ENCODE measurements at places on chromosomes 7 and 10. TPM values are rescaled to one million over a fixed set of nuclear protein-coding genes. Genes with fewer than 3 reads are reported as not detected.

Gene PIP
- polyA plus RNA-seq = not detected

Gene MCMBP
- polyA plus RNA-seq = 66.4 TPM

Gene NXPH1
- polyA plus RNA-seq = 0.25 TPM

Gene GSTO2
- 52.8 TPM for polyA plus RNA-seq

Gene OR2A42
- 1.8 TPM for polyA plus RNA-seq

Gene CCDC3
- 14.2 TPM for polyA plus RNA-seq

Gene CALML3
- not detected for polyA plus RNA-seq

Gene AKR1D1
- polyA plus RNA-seq = 0.08 TPM

Gene SLC26A4
- polyA plus RNA-seq = 3.7 TPM

- DNase-seq = no peak
These were observed 648.1 kb upstream of the FOXK1 start for GRCh38 chr7:4033996-4034395.

DNA sequence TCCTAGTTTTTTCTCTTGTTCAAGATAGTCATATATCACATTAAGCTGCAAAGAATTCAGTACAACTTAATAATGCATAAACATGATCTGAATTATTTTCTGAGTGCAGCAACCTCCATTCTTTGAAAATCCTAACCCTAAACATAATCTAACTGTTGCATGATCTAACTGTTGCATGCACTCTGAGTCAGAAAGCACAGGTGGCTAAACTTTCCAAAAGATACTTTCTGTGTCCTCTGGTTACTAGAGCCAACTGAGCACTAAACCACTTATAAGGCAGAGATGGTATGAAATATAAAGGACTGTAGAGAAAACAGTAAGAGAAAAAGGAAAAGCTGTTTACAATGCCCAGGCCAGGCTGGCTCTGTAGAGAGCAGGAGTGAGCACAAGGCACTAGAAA is 23.0 kb upstream of the FAM133B start:
- DNase-seq = no peak

DNA sequence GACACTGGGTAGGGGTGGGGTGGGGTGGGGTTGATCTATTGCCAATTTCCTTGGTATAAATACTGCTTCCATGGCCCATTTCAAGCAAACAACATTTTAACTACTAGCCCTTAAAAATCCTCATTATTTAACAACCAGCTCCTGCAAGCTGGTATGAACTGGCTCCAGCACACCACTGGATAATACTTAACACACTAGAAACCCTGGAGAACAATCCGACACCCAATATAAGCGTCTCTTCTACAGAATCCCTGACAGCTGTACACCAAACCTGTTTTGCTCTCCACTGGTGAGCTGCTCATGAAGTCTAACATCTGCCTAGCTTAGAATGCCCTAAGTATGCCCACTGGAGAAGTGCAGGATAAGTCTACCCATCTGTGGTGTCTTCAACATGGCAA is 116.8 kb downstream of the HIPK2 start:
- no peak for DNase-seq

DNA sequence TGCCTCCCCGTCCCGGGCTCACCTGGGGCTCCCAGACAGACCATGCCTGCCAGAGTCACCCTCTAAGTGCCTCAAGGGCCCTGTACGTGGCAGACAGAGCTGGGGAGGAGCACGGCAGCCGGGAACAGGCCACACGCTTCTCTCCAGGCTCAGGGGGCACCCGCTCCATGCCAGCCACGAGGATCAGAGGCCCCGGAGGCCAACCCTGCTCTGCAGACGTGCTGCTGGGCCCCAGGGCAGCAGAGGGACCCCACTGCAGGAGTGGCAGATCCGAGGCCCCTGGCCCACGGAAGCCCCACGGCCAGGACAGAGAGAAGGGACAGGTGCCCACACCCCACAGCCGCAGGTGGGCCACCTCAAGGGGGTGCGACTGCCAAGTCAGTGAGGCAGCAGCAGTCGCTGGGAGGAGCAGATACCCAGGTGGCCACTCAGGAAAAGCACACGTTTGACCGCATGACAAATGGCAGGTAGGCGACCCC is 58.4 kb upstream of the TNRC18 start:
- DNase-seq = no peak

- DNase-seq = no peak
These were observed 159.7 kb upstream of the PLXDC2 start for GRCh38 chr10:19656420-19657042.

- no peak for DNase-seq
These were observed 1.1 kb upstream of the LBX1 start for GRCh38 chr10:101230183-101230917.

DNA sequence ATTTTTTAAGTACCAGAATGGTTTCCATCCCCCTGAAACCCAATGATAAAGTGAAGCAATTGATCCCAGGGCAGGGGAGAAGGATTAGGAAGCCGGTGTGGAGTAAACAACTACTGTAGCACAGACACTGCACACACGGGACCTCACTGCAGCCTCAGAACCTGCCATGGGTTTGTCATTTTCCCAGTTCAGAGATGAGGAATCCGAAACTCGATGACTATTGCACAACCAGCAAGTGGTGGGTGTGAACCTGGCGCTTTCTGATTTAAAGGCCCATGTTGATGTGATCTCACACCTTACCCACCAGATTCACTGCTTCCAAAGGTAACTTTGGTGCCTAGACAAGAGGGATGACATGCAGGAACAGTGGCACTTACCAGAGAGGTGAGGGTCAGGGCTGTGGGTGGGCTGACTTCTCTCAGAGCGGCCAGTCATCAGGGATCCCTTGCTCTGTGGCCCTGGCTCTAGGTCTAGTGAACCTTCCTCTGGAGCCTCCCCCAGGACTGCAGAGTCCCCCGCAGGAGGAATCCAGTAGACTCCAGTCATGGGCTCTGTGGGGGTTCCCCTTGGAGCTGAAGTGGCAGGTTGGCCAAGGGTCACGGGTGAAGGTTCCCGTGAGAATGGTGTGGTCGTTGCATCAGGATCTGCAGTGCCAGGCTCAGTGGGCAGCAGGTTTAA is 62.8 kb downstream of the PKD1L1 start:
- DNase-seq = no peak

DNA sequence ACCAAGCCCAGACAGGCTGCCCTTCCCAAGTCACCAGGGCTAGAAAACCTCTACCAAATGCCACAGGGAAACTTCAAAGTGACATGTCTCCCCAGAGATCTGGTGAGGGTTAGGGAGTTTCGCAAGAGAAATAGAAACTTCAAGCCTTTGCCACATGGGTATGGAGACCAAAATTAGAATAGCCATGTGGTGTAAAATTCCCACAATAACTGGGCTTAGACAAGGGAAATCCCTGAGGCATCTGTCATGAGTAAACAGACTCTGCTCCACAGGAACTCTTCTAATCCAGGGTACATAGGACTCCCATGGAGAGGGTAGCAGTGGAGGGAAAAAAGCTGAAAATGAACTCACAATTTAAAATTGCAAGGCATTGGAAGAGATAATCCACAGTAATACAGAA is 14.3 kb downstream of the ADAM12 start:
- DNase-seq = no peak

DNA sequence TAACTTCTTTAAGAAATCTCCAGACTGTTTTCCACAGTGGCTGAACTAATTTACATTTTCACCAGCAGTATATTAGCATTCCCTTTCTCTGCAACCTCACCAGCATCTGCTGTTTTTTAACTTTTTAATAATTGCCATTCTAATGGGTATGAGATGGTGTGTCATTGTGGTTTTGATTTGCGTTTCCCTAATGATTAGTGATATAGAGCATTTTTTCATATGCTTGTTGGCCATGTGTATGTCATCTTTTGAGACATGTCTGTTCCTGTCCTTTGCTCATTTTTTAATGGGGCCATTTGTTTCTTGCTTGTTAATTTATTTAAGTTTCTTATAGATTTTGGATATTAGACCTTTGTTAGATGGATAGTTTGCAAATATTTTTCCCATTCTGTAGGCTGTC is 68.8 kb downstream of the SLC39A12 start:
- DNase-seq = no peak

GRCh38 chr7:112877691-112878460 is 87.7 kb upstream of the TMEM168 start:
- DNase-seq = no peak

DNA sequence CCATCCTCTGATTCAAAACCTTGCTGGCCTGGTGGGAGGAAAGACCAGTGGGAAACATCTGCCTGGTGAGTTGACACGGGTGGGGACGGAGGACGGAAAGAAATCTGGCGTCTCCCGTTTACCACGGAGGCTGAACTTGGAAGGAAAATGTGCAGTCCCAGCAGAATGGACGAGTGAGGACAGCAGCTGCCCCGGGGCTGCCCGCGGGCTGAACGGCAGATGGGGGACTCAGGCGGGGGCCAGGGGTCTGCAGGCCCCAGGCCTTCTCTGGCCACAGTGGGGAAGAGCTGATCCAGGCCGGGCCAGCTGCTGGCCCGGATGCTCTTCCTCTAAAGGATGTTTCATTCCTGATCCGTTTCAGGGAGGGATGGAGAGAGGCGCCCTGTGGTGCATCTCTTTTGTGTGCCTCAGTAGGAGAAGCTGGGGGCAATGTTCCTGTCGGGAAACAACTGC is 147.5 kb upstream of the CHST15 start:
- DNase-seq = no peak

DNA sequence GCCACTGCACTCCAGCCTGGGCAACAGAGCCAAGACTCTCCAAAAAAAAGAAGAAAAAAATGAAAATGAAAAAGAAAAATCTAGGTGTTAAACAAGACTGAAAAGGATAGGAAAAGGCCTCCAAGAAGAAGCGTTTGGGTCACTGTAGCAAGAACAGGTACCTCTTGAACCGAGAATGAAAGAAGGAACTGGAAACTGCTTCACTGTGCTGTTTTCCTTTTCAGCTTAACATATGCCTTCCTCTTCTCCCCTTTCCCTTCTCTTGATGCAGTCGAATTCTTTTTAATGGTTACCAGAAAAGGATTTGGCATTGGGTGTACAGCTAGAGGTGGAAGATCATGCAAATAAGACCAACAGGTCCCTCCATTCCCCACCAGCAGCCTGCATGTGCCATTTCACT is 28.1 kb downstream of the LRRC4 start:
- no peak for DNase-seq

DNA sequence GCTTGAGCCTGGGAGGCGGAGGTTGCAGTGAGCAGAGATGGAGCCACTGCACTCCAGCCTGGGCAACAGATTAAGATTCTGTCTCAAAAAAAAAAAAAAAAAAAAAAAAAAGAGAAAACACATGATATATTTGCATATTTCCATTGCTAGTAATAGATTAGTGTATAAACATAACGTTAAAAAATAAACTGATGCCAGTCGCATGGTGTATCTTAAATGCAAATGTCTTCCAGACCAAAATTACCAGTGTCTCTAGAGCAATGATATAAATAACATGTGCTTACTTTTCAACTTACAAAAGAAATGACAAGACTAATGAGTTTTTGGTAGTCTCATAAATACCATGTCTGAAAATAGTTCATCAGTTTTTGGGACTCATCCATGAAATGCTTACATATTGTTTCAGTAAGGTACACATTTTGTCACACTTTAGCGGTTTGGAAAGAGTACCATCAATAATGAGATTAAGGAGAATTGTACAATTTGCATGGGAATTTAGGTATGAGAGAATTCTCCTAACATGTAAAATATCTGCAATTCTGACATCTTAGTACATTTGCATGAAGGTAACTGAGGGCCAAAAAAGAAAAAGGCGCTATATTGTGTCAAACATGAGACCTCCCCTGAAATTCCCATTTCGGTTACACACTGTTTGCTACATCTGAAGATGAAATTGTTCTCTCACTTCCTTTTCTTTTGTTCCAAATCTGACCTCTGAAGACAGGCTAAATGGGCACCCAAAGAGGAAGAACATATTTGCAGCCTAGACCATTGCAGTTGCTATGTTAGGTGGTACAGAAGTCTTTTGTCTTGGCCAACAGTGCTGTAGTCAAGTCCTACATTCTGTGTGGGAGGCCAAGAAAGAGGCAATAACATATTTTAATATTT is 51.5 kb upstream of the PIP4K2A start:
- no peak for DNase-seq

DNA sequence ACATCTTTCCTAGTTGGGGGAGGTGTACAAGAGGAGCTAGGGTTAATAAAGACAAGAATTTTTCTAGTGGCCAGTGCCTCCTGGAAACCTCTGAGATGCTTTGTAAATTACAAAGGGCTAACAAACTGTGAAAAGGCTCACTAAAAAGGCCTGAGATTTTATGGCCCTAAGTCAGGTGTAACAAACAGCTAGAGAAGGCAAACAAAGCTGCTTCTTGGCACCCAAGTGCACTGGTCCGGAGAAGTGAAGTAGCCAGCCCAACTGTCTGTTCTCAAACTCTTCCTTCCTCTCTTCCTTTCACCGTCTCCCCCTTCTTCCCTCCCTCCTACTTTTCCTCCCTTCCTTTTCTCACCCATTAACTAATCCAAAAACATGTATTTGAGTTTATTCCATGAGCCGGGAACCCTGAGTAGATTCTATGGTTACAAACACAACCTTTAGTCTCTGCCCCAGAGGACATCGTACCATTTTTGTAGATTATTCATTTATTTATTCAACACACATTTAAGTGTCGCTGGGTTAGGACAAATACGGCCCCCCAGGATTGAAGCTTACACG is 143.4 kb upstream of the PCGF5 start:
- DNase-seq = no peak

DNA sequence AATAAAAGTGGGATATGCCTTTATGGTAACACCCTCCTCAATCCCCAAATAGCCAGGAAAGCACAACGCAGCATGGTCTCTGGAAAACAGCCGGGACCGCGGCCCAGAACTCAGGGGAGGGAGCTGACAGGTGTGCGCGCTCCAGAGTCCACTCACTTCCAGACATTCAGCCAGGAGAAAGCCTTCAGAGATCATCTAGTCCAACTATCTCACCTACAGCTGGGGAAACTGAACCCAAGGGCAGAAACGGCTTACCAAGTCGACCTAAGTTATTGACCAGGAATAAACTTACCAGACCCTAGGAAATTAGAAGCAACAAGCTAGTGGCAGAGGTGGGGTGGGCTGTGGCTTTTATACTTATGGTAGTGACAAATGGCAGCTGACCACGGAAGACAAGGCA is 16.4 kb downstream of the GSDME start:
- DNase-seq = no peak

- DNase-seq = no peak
These were observed 516.5 kb downstream of the AUTS2 start for GRCh38 chr7:70114806-70115205.

- no peak for DNase-seq
These were observed 143.4 kb upstream of the KLF14 start for GRCh38 chr7:130877236-130877990.

DNA sequence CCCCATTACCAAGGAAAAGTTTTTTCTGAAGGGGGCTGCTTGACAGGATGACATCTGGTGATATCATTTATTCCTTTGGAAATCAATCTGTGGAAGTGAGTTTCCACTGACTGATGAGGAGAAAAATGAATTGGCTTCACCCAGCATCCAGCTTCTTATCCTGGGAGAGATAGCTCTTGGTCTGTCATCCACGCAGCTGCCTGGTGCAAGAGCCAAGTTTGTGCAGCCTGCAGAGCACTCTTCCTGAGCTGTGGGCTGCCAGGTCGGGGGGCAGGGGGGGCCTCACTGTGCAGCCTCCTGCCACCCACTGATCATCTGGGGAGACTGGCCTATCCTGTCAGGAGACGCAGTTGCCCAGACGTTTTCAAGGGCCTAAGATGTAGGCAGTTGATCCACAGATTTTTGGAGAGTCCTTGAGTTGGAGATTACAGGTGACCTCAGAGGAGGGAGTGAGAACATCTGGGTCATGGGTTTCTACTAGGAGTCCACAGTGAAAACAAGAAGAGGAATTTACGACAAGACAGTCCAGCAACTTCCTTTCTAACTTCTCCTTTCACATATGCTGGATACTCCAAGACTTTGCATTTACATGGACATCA is 75.4 kb downstream of the EGFR start:
- no peak for DNase-seq

Measured in left kidney (tissue), 8 donors.